Subcutaneous adipose tissue (tissue), 4 donors: ENCODE measurements at places on chromosomes 1 and 21. TPM values are rescaled to one million over a fixed set of nuclear protein-coding genes. Genes with fewer than 3 reads are reported as not detected.

The C1orf74 gene
- 1.4 TPM for total RNA-seq

The UBE2U gene
- not detected for total RNA-seq

The PPIAL4G gene
- total RNA-seq: not detected

The NBPF4 gene
- not detected for total RNA-seq

The E2F2 gene
- 0.33 TPM for total RNA-seq

The ELF3 gene
- 0.38 TPM for total RNA-seq

The MPL gene
- total RNA-seq: not detected

The CRNN gene
- not detected for total RNA-seq

The PAPPA2 gene
- total RNA-seq: 17.5 TPM

The WNT9A gene
- total RNA-seq: not detected

The TOR1AIP1 gene
- 80.4 TPM for total RNA-seq

The ZNF683 gene
- not detected for total RNA-seq

The BROX gene
- total RNA-seq: 54.9 TPM

The SPRR4 gene
- total RNA-seq: not detected

The CELSR2 gene
- total RNA-seq: 1.5 TPM

The LAD1 gene
- total RNA-seq: not detected

The CRP gene
- not detected for total RNA-seq

The SLC25A34 gene
- 1.7 TPM for total RNA-seq

The LAX1 gene
- 2.1 TPM for total RNA-seq

The CD160 gene
- not detected for total RNA-seq

The ETS2 gene
- 57.1 TPM for total RNA-seq

The SERPINC1 gene
- not detected for total RNA-seq

The A3GALT2 gene
- not detected for total RNA-seq

The GPR25 gene
- total RNA-seq: not detected

The FCRL5 gene
- 0.34 TPM for total RNA-seq

The CRABP2 gene
- 16.5 TPM for total RNA-seq

The TTC39A gene
- total RNA-seq: 1.4 TPM

The CELA3A gene
- total RNA-seq: not detected

The SLC1A7 gene
- not detected for total RNA-seq

The RGS4 gene
- total RNA-seq: 0.22 TPM

The NHLH2 gene
- not detected for total RNA-seq

The PGLYRP4 gene
- total RNA-seq: not detected

The NOS1AP gene
- 1.1 TPM for total RNA-seq

The BCL2L15 gene
- 0.22 TPM for total RNA-seq

The LRRC53 gene
- total RNA-seq: not detected

The LCE2B gene
- not detected for total RNA-seq

The OR2T2 gene
- total RNA-seq: not detected

The KIF21B gene
- 2.2 TPM for total RNA-seq

The EFCAB7 gene
- 2.8 TPM for total RNA-seq

The CELA2B gene
- total RNA-seq: not detected

The PRKAA2 gene
- total RNA-seq: 2.4 TPM

The TRNP1 gene
- total RNA-seq: 0.34 TPM

The CLDN8 gene
- total RNA-seq: 0.33 TPM

The TOR1AIP2 gene
- total RNA-seq: 57.7 TPM

The YTHDF2 gene
- total RNA-seq: 49.8 TPM

The POU3F1 gene
- not detected for total RNA-seq

The VAMP3 gene
- total RNA-seq: 150 TPM

The DNAJC28 gene
- total RNA-seq: 1.7 TPM

The ANKRD65 gene
- 4.1 TPM for total RNA-seq
